ENCODE measurements at places on chromosomes 5 and 9.

GRCh38 chr9:35757226-35757891 lies 3.3 kb upstream of the MSMP start:
- peak overlapping the region; percentile 96 for H3K27ac ChIP-seq
- H3K36me3 ChIP-seq, result peaks cover 54% of the 10 kb centered on the region
- DNase-seq, result peak; percentile 72
- H3K4me3 ChIP-seq, result peak overlapping the region; percentile 97
- H3K4me1 ChIP-seq, result peaks cover 46% of the 10 kb centered on the region

DNA sequence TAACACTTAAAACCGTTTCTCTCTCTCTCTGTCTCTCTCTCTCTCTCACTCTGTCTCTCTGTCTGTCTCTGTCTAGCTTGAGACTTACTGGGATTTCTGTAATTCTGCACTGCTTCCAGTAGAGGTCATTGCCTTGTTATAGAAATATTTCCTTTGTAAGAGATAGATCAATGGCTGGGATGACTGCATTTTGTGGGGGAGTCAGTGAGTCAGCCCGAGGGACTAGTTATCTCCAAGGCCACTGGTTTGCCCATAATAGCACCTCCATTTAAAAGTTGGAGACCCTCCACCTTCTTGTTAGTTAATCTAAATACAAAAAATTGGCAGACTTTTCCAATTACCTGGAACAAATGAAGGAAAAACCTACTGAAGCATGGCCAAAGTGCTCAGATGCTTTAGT lies 547.2 kb downstream of the LRRC70 start:
- no peak overlapping the region for H3K4me3 ChIP-seq
- H3K36me3 ChIP-seq, result no peaks in the 10 kb centered on the region
- no peaks in the 10 kb centered on the region for H3K27me3 ChIP-seq
- no peak overlapping the region for H3K27ac ChIP-seq

DNA sequence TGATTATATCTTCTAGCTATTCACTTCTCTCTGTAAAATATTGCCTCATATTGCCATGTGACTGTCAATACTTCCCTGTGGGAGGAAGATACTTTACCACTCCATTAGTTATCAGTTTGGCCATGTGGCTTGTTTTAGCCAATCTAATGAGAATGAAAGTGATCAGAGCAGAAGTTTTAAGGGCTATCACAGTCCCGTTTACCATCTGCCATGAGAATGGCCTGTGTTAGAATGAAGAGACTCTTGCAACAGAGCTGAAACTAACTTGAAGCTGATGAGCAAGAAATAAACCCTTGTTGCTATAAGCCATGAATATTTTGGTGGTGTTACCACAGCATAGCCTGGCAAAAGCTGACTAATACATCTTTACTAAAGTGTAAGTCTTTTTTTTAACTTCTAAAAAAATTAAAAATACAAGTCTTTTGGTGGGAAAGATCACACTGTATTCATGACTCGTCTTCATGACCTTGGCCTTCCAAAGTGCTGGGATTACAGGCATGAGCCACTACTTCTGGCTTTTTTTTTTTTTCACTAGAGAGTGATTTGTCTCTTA lies 68.0 kb upstream of the CTNNA1 start:
- no peak overlapping the region for H3K4me3 ChIP-seq
- H3K27ac ChIP-seq, result no peak overlapping the region
- peaks cover 65% of the 10 kb centered on the region for H3K27me3 ChIP-seq

DNA sequence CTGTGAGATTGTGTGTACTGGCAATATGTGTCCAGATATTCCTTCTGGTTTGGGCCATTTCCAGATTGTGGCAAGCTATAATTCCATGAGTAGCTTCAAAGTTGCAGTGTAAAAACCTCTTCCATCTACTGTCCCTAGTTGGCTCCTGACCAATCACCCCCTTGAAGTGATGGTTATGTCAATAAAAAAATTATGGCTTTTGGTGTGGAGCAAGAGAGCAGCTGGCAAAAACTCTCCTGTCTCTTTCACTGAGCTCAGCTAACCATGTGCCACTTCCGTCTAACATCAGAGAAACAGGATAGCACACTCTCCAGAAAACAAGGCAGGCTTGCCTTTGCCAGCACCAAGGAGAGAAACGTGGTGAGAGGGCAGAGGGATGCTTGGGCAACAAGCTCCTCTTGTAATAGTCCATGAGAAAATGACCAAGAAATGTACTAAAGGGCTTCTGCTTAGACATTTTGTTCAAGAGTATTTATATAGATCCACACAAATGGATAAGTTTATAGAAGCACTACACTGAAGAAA lies 914.4 kb upstream of the SEMA6A start:
- no peak overlapping the region for H3K27ac ChIP-seq
- H3K27me3 ChIP-seq, result no peaks in the 10 kb centered on the region
- H3K36me3 ChIP-seq, result no peaks in the 10 kb centered on the region
- no peak for DNase-seq
- H3K4me3 ChIP-seq, result no peak overlapping the region

- H3K27ac ChIP-seq, result no peak overlapping the region
- no peaks in the 10 kb centered on the region for H3K4me1 ChIP-seq
- DNase-seq, result no peak
- H3K4me3 ChIP-seq, result no peak overlapping the region
Observed at GRCh38 chr9:111615928-111616327, 15.2 kb upstream of the DNAJC25 start.

- no peak overlapping the region for H3K4me3 ChIP-seq
- DNase-seq, result no peak
- no peaks in the 10 kb centered on the region for H3K36me3 ChIP-seq
- peaks cover 22% of the 10 kb centered on the region for H3K27me3 ChIP-seq
- H3K4me1 ChIP-seq, result no peaks in the 10 kb centered on the region
Observed at GRCh38 chr5:66494437-66494836, 101.8 kb upstream of the MAST4 start.

DNA sequence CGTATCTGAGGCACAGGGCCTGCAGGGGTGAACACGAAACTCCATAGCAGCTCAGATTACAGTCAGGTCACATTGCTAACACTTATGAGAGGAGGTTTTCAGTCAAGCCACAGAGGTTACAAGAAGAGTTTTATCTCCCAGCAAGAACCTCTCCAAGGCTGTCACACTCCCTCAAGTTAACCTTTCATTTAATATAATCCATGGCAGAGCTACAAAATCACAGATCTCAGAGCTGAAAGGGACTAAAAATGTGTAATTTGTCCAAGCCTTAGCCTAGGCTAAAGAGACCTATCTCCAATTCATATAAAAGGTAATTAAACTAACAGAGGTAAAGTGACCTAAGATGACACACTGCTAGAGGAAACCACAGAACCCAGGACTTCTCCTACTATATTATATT lies 57.2 kb downstream of the MLANA start:
- H3K4me1 ChIP-seq, result peaks cover 32% of the 10 kb centered on the region
- H3K4me3 ChIP-seq, result no peak overlapping the region
- DNase-seq, result no peak
- H3K27me3 ChIP-seq, result no peaks in the 10 kb centered on the region
- peak overlapping the region; percentile 44 for H3K27ac ChIP-seq
- no peaks in the 10 kb centered on the region for H3K36me3 ChIP-seq

DNA sequence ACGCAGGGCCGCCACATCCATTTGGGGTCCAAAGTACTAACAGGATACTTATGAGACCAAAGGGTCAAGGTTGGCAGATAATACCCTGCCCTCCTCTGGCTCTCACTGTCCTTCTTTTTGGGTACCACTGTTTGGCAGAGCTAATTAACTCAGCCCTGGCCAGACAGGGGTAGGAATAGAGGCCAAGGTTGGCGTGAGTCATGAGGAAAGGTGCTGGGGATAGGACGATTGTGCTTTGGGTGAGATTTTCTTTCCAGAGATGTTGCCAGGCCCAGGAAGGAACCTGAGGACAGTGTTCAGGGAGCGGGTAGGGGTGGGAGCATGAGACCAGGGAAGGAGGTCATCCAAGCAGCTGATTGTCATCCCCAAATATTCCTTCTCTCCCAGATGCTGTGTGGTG lies 191.8 kb upstream of the PANK3 start:
- H3K27me3 ChIP-seq, result peaks cover 6% of the 10 kb centered on the region
- no peaks in the 10 kb centered on the region for H3K4me1 ChIP-seq

Data from activated T-cell treated with anti-CD3 and anti-CD28 coated beads, Interleukin-2, amount 50 U/mL, for 24 hours (primary cell).